Purkinje cell (primary cell): ENCODE measurements at places on chromosomes 12 and 14. TPM values are rescaled to one million over a fixed set of nuclear protein-coding genes. Genes with fewer than 3 reads are reported as not detected.

SCYL2 gene
- 19.1 and 27.0 TPM in 2 replicates for polyA plus RNA-seq

GPRC5D gene
- polyA plus RNA-seq, result not detected in 2 replicates

HECTD1 gene
- polyA plus RNA-seq, result 175 and 200 TPM in 2 replicates

ANHX gene
- not detected in 2 replicates for polyA plus RNA-seq

PTPRB gene
- polyA plus RNA-seq, result 3.1 and 7.1 TPM in 2 replicates

KCNC2 gene
- polyA plus RNA-seq, result 8.1 TPM in 1 of 2 replicates, not detected in the other

ADGRD1 gene
- 12.0 and 15.4 TPM in 2 replicates for polyA plus RNA-seq

CEP128 gene
- 2.9 and 5.9 TPM in 2 replicates for polyA plus RNA-seq

MPHOSPH9 gene
- 12.4 and 18.9 TPM in 2 replicates for polyA plus RNA-seq

DBX2 gene
- 0.19 TPM in 1 of 2 replicates, not detected in the other for polyA plus RNA-seq

STXBP6 gene
- 5.7 TPM in 1 of 2 replicates, not detected in the other for polyA plus RNA-seq

ACOT4 gene
- 0.13 and 0.83 TPM in 2 replicates for polyA plus RNA-seq

LUM gene
- polyA plus RNA-seq, result not detected in 2 replicates

RPL10L gene
- not detected in 2 replicates for polyA plus RNA-seq

GZMB gene
- not detected in 2 replicates for polyA plus RNA-seq

OR11H6 gene
- polyA plus RNA-seq, result not detected in 2 replicates

HOTAIR gene
- polyA plus RNA-seq, result not detected in 2 replicates

SPATA7 gene
- polyA plus RNA-seq, result 10.9 and 18.8 TPM in 2 replicates

PIWIL1 gene
- polyA plus RNA-seq, result not detected in 2 replicates

FSCB gene
- not detected in 2 replicates for polyA plus RNA-seq

PHETA1 gene
- polyA plus RNA-seq, result not detected in 2 replicates

CCDC197 gene
- not detected in 2 replicates for polyA plus RNA-seq
